ENCODE measurements at places on chromosomes 3 and 15. TPM values are rescaled to one million over a fixed set of nuclear protein-coding genes. Genes with fewer than 3 reads are reported as not detected.

The PFN2 gene
- 28.6 TPM for total RNA-seq

The GPD1L gene
- total RNA-seq = 84.1 TPM

The HHATL gene
- not detected for total RNA-seq

The CCNL1 gene
- total RNA-seq = 140 TPM

The LTF gene
- total RNA-seq = 14.3 TPM

The TM4SF18 gene
- total RNA-seq = 13.4 TPM

The PIGBOS1 gene
- 12.4 TPM for total RNA-seq

The ADGRG7 gene
- not detected for total RNA-seq

The LCTL gene
- not detected for total RNA-seq

The SNTN gene
- total RNA-seq = not detected

The ACTRT3 gene
- total RNA-seq = 1.2 TPM
